ENCODE measurements at places on chromosomes 16 and 17.

GRCh38 chr17:68777243-68777855 is 176.2 kb upstream of the FAM20A start:
- peak; percentile 87 for DNase-seq

GRCh38 chr16:27582883-27583282 is 32.9 kb downstream of the KATNIP start:
- DNase-seq, result no peak

DNA sequence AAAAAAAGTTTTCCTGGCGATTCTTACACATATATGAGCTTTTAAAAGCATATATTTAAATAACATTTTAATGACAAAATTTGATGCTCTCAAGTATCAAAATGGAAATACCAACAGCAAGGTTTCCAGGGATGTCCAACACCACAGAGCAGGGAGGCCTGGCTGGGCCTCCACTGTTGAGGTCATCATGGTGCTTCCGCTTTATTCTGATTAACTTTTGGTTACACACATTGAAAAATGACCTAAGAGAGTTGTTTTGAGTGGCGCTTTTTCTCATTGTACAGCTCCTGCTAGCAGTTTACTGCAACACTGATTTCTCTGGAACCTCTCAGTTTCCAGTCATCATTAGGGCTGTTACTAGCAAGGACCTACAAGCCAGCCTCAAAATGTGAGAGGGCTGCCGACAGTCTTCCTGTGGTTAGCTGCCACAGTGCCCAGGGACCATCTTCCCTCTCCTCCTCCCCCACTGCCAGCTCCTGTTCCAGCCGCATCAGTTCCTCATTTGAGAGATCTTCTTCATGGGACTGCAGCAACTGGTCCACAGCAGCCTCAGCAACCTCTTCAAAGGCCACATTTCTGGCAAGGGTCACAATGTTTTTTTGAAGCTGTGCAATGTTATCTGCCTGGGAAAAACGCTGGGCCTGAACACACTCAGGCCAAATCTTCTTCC is 21.3 kb downstream of the DEF8 start:
- no peak for DNase-seq

- DNase-seq, result no peak
These were observed 42.0 kb upstream of the ETV4 start for GRCh38 chr17:43588121-43588520.

DNA sequence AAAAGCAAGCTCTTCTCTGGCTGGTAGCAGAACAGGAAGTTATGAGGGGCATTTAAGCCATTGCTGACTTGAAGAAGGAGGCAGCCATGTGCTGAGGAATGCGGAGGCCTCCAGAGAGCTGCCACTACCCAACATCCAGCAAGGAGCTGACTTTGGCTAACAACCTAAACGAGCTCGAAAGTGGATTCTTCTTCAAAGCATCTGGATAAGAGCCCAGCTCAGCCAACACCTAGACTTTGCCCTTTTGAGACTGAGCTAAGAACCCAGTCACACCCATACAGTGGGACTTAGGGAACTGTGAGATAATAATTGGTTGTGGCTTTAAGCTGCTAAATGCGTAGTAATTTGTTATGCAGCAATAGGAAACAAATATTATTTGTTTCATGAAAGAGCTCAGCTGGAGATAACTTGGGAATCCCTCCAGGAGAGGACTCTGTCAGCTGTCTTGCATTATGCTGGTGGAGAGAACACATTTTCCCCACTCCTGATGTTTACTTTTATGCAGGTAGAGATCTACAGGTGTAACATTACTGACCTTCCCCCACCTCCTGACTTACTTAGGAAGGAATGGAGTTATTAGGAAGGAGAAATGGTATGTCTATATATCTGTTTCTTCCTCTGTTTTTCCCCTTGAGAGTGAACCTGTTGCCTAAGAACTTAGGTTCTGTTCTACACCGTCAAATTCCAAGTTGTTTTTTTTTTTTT is 52.7 kb upstream of the ZNF629 start:
- DNase-seq, result no peak

- DNase-seq, result no peak
These were observed 3.1 kb upstream of the KRT12 start for GRCh38 chr17:40870136-40870535.

- DNase-seq, result no peak
These were observed 57.6 kb downstream of the VMP1 start for GRCh38 chr17:59765038-59765437.

GRCh38 chr16:89406277-89406888 is 84.0 kb downstream of the ANKRD11 start:
- no peak for DNase-seq

- no peak for DNase-seq
These were observed 45.8 kb downstream of the NOS2 start for GRCh38 chr17:27754549-27754948.

- DNase-seq, result no peak
These were observed 15.8 kb upstream of the UQCRC2 start for GRCh38 chr16:21937336-21937829.

DNA sequence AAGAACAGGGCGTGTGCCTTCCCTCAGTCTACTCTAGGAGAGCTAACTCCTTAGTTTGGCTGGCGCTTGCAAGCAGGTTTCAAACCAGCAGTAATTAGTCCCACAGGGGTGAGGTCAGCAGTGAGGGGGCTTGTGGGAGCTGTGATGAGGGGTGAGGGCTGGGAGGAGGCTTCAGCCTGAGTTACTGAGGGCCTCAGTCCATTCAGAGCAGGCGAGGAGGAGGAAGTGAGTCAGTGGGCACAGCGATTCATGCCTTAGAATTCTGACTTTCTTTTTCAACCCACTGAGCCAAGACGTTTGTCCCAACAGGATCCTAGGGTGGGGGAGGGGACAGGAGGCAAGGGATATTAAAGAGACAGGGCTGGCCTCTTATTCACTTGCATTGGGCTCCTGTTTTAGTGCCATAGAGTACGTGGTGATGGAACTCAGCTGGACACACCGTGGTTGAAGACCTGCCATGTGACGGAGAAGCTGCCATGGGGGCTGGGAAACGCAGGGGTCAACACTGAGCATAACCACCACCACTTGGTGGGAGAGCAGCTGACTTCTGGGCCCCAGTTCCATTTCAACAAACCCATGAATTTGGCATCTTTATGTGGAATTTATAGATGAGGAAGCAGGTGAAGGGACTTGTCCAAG is 8.3 kb upstream of the ITGA3 start:
- DNase-seq, result no peak

- no peak for DNase-seq
These were observed 16.4 kb upstream of the ABCC3 start for GRCh38 chr17:50618300-50618699.

DNA sequence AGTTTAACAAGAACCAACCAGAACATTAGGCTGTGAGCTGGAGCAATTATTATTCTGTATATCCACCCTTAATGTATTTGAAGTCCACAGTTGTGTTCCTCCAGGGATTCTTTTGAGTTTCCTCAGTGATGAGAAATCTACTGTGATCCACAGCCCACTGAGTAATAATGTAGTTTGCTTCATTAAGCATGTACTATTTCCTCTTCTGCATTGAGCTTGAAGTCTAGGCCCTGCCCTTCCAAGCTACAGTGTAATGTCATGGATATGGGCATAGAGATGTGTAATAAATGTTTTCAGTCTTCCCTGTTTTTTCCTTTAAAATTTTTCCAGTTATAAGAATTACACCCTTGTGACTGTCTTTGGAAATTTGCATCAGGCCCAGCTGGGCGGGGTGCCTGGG is 36.4 kb upstream of the SLC12A3 start:
- DNase-seq, result no peak

DNA sequence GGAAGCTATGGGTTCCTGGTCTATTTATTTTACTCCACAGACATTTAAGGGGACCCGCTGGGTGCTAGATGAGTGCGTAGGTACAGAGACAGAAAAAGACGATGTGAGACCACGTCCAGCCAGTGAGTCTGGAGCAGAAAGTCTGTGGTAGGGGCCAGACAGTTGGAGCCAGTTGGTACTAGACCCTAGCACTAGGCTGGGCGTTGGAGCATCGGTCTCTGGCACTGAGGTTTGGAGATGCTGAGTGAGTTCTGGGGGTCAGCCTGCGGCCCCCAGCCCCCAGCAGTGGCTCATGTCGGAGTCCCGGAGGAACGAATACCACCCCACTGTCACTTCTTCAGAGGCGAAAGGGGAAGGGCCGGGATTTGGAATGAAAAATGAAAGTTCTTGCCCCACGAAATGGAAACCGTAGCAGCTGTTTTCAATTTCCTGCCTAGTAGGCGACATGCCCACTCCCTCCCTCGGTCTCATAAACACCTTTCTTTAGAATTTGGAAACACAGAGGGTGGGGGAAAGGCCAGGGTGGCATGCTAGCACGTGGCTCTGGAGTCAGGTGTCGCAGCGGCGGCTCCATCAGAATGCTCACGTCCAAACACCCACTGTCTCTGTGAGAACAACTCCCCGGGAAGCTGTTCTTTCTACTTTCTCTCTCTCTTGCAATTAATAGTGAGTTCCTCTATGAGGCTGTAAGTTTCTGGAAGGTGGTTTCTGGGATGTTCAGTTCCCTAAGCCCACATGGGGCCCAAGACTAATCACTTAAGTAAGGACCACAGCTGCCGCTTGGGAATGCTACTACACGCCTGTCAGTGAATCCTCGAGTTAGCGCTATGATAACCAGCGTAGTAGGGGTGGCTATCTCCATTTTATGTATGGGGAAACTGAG is 96.8 kb downstream of the IRF8 start:
- no peak for DNase-seq

DNA sequence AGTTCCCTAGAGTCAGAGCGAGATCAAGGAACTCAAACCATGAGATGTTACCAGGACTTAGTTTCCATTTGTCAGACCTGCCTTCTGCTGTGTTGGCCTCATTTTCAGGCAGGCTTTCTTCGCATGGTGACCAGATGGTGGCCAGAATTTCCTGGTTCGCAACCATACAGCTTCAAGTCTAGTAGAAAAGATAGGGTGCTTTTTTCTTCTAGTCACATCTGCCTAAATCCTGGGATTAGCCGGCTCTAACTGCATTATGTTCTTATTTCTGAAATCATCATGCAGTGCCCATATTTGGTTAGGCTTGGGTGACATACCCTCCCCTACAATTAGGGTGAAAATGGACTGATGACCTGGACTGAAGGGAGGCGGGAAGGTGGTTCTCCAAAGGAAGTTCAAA is 131.5 kb downstream of the SHISA9 start:
- DNase-seq, result no peak

- no peak for DNase-seq
These were observed 1.1 kb upstream of the GIT1 start for GRCh38 chr17:29590411-29591145.

DNA sequence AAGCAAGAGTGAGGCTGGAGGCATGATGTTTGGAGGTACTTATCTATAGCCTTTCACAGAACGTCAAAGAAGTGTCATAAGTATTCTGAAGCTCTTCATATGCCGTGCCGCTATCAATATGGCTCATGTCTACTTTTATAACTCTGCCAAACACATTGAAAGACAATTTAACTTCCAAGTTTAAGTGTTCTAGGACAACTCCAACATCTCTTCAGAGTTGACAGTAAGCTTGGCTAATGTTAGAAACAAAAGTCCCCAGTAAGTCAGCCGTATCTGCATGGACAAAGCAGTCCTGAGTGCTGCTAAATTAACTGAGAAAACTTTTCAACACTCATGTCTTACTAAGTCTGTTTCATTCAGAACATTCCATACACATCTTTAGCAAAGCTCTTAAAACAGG is 32.2 kb downstream of the GRB2 start:
- no peak for DNase-seq

- DNase-seq, result no peak
These were observed 3.1 kb downstream of the MAF start for GRCh38 chr16:79597277-79598062.

- DNase-seq, result no peak
These were observed 1.1 kb downstream of the ATP2A1 start for GRCh38 chr16:28879261-28879840.

DNA sequence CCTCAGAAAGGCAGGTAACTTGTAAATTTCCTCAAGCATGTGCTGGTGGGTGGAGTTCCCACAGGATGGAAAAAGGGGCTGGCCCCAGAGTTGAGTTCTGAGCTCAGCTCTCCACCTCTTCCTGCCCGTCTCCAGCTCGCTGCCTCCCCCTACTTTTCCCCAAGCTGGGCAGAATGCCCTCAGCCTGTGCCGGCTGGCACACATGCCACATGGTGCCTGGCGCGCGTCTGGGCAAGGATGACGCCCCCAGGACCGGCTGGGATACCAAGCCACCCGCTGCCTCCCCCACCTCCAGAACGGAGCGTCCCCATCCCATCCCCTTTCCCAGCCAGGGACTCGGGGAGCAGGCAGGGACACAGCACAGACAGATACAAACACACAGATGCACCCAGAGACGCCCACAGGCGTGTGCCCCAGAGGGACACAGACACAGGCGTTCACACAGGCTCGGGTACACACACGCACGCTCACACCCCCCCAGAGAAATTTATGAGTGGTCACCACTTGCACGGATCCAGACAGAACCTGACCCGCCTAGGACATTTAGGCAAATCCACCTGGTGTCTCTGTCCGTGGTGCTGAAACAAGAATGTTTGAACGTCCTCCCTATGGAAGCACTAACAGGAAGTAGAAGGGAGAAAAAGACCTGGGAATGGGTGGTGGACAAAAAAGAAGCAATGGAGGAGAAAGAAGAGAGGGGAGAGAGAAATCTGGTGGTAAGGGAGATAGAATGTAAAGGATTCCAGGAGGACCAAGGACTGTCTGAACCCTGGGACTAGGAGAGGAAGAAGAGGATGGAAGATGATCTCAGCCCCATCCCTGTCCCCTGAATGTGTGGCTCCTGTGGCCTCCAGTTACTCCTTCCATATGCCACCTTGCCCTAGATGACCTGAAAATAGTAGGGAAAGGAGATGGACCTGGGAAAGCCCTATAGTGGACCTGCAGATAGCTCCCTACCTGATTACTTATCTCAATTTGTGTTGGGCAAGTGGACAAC is 15.5 kb downstream of the NEUROD2 start:
- no peak for DNase-seq

DNA sequence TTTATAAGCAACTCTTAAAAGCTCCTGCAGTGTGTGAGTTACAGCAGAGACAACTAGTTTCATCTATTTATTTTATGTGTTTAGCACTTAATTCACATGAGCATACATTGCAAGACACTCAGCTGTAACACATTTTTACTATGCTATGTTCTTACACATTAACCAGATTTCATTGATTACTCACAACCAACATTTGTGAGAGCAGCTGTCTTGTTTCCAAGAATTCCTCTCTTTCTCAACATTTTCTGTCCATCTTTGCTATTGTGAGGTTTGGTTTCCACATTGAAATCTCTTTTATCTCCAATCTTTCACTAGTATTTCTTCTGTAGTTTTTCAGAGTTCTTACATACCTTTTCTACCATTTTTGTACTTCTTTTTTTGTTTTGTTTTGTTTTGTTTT is 51.2 kb downstream of the COPRS start:
- no peak for DNase-seq

- no peak for DNase-seq
These were observed 696 bp downstream of the C17orf99 start for GRCh38 chr17:78146881-78147280.

- no peak for DNase-seq
These were observed 442.6 kb downstream of the SHISA9 start for GRCh38 chr16:13344001-13344400.

All from vagina (tissue), 2 donors.